Stimulated activated CD8-positive, alpha-beta memory T cell treated with anti-CD3 and anti-CD28 coated beads, Interleukin-7, amount 100 ng/mL, for 24 hours (primary cell): ENCODE measurements at places on chromosomes 6 and 20.

DNA sequence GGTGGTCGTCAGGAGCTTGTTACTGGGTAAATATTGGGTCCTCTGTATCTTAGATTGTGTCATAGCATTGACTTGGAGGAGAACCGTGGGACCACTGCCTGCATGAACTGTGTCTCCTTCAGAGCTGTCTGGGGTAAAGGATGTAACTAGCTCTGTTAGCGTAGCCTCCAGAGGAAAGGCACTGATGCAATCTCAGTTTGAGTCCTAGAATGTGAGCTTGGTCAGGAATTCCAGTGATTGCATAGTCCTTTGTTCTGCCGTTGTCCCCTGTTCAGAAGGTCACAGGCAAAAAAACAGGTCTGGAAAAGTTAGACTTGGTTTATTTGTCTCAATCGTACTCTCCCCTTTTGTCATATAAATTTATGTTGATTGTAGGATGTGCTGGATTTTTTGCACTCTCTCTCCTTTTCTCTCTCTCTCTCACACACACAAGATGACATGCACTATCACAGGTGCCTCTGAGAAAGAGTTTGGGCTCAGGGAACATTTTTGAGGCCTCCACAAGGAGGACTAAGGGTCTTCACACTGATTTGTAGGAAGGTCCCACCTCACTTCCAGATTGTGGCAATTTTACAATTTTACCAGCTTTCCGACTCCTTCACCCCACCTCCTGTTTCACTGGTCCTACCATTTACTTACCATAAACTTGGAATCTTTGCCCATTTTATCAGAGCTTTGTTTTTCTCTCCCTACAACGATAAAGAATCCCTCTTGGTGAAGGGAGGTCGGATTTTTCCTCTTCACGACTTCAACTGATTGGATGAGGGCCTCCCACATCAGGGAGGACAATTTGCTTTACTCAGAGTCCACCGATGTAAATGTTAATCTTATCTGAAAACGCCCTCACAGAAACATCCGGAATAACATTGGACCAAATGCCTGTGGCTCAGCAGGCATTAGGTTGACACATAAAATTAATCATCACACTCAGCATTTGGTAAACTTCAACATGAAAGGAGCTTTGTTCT, 7.0 kb upstream of the DACT2 start:
- DNase-seq = no peak

- DNase-seq = no peak
Measured at GRCh38 chr20:37981568-37981967, 51.7 kb downstream of the TTI1 start.

DNA sequence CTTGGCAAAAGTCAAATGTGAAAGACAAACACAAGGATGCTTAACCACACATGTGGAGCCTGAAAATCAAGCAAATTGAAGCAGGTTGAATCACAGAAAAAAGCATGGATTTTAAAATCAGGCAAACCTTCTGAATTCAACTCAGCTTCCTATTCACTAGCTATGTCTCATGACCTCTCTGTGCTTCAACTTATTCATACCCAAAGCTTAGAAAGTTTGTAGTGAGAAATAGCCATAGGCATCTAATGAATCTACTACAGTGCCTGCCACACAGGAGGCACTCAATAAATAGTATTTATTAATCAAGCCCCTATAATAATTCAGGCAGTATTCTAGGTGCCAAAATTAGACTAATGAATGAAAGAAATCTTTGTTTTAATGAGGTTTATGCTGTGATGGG, 112.2 kb upstream of the TNFAIP3 start:
- no peak for DNase-seq

- no peak for DNase-seq
Measured at GRCh38 chr6:63904650-63905248, 269.1 kb downstream of the PHF3 start.

DNA sequence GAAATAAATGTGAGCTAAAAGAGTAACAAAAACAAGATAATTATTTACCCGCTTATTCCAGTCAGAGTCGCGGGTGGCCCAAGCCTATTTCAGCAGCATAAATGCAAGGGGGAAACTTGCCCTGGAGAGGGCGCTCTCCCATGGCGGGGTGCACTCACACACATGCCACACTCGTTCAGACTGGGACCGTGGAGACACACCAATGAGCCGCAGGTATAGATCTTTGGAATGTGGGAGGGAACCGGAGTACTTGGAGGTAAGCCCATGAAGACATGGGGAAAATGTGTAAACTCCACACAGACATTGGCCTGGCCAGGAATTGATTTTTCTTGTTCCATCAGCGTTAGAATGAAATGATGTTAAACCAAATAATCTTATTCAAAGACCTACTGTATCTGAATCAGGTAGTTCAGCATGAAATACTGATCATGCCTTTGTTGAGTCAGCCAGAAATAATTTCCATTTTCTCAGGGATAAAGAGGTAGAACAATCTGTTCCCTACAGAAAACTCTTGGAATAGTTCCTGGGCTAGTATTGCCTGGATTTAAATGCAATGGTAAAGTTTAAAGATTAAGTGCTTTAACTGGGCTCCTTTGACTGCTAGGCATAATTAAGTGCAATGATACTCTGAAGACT, 191.5 kb downstream of the MCHR2 start:
- DNase-seq = no peak

DNA sequence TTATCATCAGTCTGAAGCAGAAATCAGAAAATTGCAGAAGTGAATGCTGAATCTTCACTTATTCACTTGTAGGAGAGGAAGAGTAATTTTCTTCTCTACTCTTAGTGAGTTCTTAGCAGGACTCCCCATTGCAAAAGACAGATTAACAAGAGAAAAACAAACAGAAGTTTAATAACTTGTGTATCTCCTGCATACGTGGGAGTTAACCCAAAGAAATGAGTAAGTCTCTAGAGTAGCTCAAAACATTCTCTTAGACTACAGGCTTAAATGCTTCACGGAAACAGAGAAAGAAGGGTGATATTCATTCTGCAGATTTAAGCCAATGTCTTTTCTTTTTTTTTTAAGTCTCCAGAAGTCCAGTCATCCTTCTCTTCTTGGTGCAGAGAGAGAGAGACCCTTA, 97.9 kb upstream of the TMEM181 start:
- no peak for DNase-seq

- no peak for DNase-seq
Measured at GRCh38 chr20:16821211-16822089, 73.3 kb downstream of the OTOR start.

DNA sequence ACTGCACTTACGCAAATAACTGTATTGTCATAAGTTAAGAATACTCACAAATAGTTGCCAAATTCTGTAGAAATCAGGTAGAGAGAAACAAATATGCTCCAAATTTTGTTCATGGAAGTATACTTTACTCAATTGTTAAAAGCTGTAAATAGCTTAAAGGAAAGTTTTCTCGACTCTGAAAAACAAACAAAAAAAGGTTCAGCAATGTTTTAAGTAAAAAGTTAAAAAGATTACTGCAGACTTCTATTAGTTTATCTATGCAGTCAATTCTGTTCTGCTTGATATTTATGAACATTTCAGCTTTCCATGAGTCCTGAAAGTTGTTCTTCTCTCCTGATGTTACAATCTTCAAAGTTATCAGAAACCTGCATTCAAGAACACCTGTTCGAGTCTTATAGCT, 37.5 kb upstream of the FAM8A1 start:
- DNase-seq = no peak
